B cell (primary cell): ENCODE measurements at places on chromosomes 1 and 21.
A peak's percentile ranks its signal among the peaks of the same experiment; 100 is the strongest.

GRCh38 chr1:188056011-188056410, 1227.3 kb downstream of the PLA2G4A start:
- no peak for DNase-seq

DNA sequence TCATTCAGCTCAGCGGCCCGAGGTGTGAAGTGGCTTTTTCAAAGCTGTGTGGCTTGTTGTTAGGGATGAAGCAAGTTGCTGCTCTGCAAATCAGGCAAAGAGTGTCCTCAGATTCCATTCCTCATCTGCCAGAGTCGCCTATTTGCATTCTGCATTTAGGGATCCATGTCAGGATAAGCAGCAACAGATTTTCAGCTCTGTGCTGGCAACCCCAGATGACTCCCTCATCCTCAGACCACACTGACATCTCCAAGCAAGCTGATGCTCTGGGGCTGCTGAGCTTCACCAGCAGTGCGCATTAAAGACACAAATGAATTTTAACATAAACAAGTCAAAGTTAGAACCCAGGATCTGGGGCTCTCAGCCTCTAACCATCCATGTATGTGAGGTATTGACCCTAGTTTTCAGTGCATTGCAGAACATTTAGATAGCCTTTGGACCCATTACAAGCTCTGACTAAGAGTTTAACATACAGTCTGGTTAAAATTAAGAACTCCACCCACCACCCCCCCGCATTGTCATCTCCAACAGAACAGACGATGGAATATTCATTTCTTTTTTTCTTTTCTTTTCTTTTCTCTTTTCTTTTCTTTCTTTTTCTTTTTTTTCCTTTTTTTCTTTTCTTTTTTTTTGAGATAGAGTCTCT, 10.9 kb downstream of the CFAP107 start:
- DNase-seq: no peak

DNA sequence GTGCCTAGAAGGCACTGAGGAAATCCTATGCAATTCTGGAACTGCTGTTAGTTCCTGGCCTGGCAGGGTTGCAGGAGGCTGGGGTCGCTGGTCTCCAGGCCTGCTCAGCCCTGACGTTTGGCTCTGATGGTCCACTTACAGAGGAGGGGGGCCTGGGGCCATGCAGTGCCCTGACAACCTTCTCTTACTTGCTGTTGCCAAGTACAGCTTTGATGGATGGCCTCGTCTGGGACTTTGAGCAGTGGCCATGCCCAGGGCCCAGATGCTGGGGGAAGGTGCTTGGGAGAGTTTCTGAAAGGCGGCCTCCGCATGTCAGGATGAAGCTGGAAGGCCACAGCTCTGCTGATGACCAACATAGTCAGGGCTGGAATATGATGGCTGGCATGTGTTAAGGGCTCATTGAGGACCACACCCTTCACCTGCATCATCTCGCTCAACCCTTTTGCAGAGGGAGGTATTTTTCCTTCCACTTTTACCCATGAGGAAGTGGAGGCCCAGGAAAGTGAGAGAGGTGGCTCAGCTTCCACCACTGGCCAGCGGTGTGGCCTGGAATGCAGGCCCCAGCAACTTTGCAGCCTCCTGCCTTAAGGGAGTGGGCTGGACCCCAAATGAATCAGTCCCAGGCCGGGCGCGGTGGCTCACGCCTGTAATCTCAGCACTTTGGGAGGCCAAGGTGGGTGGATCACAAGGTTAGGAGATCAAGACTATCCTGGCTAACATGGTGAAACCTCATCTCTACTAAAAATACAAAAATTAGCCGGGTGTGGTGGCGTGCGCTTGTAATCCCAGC, 34.7 kb upstream of the LRRC3 start:
- DNase-seq: no peak

- DNase-seq: no peak
Observed at GRCh38 chr1:54460351-54460750, 54.2 kb upstream of the SSBP3 start.

DNA sequence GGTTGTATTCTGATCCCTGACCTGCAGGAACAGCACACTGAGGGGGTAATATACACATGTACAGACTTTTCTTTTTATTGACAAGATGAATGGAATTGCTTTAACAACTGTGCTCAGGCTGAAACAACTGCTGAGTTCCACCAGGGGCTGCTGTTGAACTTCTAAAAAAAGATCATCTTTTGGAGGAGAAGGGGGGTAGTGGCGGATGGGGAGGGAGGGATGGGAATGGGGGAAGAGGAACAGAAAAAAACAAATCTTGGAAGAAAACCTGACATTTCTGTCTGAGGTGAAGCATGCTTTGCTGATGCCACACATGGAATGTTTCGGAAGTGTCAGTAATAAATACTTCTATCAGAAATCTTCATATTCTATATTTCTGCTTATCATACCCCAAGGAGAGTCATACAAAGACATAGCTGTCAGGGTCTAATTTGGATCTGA, 75.0 kb downstream of the RWDD3 start:
- DNase-seq: no peak

DNA sequence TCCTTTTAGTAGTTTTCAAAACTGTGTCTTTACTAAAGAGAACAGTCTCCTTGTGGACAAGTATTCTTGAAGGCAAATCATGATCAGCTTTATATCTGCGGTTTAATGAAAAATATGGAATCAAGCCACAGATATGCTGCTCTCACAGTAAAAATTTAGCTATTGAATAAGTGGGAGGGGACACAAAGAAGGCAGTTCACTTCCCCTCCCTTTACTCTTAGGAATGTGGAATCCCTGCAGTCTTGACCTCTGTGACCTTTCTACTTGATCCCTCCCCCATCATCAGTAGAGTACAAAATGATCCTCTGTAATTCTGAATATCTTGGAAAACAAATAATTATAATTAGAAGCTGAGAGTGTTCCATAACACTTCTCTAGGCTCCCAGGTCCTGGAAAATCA, 136.7 kb upstream of the HOOK1 start:
- DNase-seq: no peak

GRCh38 chr1:70112838-70113237, 92.5 kb downstream of the LRRC40 start:
- no peak for DNase-seq

- no peak for DNase-seq
Observed at GRCh38 chr1:59730759-59731478, 83.8 kb upstream of the HOOK1 start.

DNA sequence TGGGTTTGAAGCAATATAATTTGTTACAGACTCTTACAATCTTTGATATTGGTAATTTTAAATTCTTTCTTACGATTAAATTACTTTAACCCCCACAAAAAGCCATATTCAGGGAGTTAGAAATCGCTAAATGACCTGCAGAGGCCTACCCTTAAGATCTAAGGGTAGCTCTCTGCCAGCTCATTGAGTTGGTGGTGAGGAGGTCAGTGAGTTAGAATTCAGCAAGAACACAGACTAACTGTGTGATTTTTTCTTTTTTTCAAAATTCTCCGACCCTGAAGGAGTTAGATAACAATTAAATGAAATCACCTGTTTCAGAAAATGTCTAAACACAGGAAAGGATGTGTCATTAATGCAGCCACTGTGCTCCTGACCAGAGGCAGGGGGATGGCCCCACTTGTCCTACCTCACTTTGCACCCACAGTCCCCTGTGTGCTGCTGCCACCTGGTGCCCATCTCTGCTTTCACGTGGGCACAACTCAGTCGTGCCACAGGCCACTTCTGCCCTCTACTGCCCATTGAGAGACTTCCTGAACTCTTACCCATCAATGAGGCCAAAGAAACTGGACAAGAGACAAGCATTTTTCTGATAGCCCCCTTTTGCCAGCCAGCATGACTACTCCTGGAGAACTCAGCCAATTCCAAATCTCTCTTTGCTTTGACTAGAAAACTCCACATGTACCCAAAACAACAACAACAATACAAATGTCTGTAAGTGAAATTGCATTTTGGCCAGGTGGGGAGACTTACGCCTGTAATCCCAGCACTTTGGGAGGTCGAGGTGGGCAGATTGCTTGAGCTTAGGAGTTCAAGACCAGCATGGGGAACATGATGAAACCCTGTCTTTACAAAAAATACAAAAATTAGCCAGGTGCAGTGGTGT, 8.4 kb downstream of the CFAP45 start:
- DNase-seq: peak; percentile 81

- DNase-seq: peak; percentile 88
Observed at GRCh38 chr1:171841050-171841910, at the start of gene DNM3. TSS of gene DNM3 (plus strand) at chr1:171841498. CDS start at chr1:171841657, 159 bp downstream.

DNA sequence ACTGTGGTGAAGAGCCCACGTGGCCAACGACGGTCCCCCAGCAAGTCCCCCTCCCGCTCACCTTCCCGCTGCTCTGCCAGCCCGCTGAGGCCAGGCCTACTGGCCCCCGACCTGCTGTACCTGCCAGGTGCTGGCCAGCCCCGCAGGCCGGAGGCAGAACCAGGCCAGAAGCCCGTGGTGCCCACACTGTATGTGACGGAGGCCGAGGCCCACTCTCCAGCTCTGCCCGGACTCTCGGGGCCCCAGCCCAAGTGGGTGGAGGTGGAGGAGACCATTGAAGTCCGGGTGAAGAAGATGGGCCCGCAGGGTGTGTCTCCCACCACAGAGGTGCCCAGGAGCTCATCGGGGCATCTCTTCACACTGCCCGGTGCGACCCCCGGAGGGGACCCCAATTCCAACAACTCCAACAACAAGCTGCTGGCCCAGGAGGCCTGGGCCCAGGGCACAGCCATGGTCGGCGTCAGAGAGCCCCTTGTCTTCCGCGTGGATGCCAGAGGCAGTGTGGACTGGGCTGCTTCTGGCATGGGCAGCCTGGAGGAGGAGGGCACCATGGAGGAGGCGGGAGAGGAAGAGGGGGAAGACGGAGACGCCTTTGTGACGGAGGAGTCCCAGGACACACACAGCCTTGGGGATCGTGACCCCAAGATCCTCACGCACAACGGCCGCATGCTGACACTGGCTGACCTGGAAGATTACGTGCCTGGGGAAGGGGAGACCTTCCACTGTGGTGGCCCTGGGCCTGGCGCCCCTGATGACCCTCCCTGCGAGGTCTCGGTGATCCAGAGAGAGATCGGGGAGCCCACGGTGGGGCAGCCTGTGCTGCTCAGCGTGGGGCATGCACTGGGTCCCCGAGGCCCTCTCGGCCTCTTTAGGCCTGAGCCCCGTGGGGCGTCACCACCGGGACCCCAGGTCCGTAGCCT, 46.8 kb downstream of the TRIM11 start:
- DNase-seq: no peak

- no peak for DNase-seq
Observed at GRCh38 chr1:30746212-30747032, 11.2 kb downstream of the LAPTM5 start.

- no peak for DNase-seq
Observed at GRCh38 chr1:159913451-159914192, 11.7 kb downstream of the TAGLN2 start.

- no peak for DNase-seq
Observed at GRCh38 chr1:58933599-58933926, 149.7 kb upstream of the JUN start.

DNA sequence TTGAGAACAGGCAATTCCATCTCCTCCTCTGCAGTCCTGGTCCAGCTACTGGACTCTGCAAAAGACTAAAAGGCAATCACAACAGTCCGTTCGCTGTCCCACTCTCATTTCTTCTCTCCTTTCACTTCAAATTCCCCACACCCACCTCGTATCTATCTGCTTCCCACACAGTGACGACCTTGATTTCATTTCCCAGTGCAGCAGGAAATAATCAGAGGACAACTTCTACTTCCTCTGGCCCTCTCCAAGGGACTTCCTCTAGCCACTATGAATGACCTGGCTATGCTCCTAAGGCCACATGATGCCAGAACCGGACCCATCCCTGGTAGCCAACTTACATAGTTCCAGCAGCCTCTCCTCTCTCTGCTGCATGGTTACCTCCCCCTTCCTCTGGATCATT, 8.0 kb downstream of the NOL9 start:
- no peak for DNase-seq

- peak; percentile 62 for DNase-seq
Observed at GRCh38 chr1:169550294-169550693, 36.0 kb downstream of the F5 start.
